HS-27A (cell line): ENCODE measurements at places on chromosomes 6 and 20.

DNA sequence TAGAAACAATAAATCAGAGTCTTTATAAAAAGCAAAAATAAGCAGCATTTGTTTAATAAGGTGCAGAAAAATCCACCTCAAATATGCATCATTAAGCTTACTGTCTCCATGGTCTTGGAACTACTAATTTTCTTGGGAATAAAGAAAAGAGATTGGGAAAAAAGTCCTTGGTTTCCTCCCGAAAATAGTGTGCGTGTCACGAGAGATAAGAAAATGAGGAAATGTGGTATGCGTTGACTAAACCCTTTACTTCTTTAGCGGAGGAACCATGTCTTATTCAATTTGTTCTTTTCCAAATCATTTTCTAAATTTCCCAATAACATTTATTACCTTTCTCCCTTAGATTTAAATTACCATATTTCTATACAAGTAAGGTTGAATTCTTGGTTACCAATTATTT is 54.1 kb upstream of the HBS1L start:
- DNase-seq = no peak

DNA sequence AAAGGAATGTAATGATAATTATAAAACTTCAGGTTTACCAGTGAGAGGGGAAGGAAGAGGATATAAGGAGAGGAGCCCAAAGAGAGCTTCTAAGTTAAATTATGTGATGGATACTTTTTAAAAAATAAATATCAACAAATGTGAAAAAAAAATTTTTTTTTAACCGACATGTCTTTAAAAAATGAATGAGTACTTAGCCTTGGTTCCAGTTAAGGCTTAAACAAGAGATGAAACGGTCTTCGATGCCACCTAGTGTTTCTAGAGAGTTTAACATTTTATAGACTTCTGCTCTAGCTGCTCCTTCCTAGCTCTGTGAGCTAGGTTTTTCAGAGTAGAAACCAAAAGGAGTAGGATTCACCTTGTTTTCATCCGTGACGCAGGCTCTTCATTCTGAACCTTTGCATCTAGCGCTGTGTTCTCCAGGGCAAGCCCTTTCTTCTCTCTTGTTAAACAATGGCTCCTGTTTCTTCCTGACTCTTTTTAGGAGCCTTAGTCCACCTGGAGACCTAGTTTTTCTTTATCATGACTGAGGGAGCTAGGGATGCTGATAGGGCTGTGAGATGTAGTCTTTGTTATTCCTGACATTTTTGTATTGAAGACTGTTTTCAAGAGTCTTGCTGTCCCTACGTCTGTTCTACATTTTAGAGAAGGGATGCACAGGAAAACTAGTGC is 42.4 kb upstream of the GNRH2 start:
- no peak for DNase-seq

- DNase-seq = no peak
Measured at GRCh38 chr6:4287811-4288244, 152.5 kb upstream of the ECI2 start.

DNA sequence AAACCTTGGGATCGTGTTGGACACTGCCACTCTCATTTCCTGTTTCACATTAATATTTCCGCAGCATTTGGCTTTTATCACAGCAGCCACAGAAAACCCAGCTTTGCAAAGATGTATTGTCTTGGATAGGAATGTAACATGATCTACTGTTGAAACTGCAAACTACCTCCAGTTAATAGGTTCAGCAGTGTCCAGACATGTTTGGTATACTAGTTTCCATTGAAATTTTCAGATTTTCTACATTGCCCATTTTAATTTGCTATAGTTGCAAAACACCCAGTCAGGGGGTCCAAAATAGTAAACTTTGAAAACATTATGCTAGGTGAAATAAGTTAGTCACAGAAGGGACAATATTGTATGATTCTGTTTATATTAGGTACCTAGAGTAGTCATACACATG is 3.3 kb downstream of the ANKRD6 start:
- DNase-seq = no peak

DNA sequence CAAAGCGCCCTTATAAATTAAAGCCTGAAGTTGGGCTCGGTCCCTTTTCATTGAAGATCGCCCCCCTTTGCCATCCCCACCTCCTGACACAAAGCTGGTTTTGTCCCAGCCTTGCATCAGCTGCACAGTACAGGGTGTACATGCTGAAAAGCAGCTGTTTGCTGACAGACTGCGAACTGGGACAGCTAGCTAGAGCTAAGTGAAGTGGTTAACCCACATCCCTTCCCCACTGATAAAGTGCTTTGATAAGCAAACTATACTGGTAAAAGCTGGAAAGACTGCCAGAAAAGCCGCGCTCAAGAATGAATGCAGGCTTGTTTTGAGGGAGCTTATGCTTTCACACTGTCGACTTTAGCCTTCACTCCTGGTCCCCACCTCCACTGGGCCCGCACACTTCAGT is 207.3 kb downstream of the GMDS start:
- no peak for DNase-seq

- DNase-seq = no peak
Measured at GRCh38 chr20:59948828-59949720, 8.9 kb downstream of the FAM217B start.

- no peak for DNase-seq
Measured at GRCh38 chr20:8352486-8352885, 220.4 kb downstream of the PLCB1 start.

- DNase-seq = no peak
Measured at GRCh38 chr20:3071610-3072529, at the start of gene OXT. TSS of gene OXT (plus strand) at chr20:3071620. CDS start at chr20:3071656, 36 bp downstream.

- DNase-seq = no peak
Measured at GRCh38 chr6:134623401-134623800, 305.5 kb upstream of the SGK1 start.

GRCh38 chr6:113630738-113631535 is 226.2 kb upstream of the MARCKS start:
- no peak for DNase-seq

GRCh38 chr6:33075568-33076405 is at the start of gene HLA-DPB1:
TSS of gene HLA-DPB1 (plus strand) at chr6:33075990. CDS start at chr6:33076042, 52 bp downstream.
- no peak for DNase-seq

GRCh38 chr20:2086980-2087377 is 14.6 kb upstream of the STK35 start:
- no peak for DNase-seq

DNA sequence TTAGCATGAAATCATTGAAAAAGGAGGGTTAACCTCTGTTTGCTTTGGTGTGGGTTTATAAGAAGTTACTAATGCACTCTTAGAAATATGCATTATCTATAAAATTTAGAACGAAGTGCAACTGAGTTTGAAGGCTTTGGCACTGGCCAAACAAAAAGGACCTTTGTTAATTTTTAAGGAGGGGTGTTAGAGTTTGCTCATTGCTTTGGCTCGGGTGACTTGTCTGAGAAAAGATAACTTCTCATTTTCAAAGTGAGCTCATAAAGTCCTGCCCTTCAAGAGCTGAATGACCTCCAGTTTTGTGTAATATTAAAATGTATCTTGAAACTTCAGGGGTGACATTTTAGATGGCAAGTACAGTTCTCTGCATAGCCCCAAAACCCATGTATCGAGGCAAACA is 25.9 kb downstream of the NEDD9 start:
- no peak for DNase-seq

GRCh38 chr20:20211274-20211987 is 156.5 kb upstream of the INSM1 start:
- DNase-seq = peak; percentile 9
